NAMALWA (cell line): ENCODE measurements at places on chromosomes 5 and 9.

DNA sequence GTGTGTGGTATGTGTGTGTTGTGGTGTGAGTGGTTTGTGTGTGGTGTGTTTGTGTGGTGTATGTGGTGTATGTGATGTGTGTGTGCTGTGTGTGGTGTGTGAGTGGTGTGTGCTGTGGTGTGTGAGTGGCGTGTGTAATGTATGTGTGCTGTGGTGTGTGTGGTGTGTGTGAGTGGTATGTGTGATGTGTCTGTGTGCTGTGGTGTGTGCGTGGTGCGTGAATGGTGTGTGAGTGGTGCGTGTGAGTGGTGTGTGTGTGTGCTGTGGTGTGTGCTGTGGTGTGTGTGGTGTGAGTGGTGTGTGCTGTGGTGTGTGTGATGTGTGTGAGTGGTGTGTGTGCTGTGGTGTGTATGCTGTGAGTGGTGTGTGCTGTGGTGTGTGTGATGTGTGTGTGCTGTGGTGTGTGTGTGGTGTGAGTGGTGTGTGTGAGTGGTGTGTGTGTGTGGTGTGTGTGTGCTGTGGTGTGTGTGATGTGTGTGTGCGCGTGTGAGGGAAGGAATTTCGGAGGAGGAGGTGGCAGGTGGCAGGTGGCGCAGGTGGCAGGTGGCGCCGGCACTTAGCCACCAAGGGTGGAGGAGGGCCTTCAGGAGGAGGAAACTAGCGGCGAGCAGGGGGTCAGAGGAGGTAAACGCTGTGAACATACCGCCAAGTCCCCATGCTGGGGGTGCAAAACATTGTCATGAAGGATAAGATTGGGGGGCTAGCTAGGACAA lies 191.8 kb downstream of the MELK start:
- peak; percentile 57 for DNase-seq

DNA sequence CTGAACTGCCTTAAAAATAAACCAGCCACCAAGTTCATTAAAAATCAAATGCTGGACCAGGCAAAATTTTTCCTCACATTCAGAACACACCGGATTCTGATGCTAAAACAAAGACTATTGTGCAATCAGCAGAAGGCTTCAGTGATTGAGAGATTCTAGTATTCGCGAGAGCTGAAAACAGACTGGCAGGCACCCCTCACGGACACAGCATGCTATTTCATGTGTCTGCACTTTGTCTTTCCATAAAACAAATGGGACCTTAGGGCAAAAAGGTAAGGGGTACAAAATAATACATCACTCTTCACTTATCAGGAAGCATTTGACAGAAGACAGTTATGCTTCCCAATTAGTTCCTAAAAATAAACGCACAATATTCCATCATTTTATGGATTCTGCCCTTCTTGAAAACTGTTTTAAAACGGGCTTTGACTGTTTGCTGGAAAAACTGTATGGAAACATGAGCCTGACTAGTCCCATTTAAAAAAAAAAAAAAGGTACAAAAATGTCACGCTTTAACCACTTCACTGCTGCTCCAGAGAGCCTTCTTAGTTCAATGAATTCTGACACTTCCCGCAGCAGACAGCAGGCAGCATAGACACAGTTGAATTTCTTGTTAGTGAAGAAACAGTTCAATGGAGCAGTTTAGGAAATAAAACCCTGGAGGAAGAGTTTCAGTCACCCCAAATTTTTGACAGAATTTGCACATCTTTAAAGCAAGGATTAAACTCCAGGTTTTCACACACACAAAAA lies 99.2 kb downstream of the MED27 start:
- no peak for DNase-seq

DNA sequence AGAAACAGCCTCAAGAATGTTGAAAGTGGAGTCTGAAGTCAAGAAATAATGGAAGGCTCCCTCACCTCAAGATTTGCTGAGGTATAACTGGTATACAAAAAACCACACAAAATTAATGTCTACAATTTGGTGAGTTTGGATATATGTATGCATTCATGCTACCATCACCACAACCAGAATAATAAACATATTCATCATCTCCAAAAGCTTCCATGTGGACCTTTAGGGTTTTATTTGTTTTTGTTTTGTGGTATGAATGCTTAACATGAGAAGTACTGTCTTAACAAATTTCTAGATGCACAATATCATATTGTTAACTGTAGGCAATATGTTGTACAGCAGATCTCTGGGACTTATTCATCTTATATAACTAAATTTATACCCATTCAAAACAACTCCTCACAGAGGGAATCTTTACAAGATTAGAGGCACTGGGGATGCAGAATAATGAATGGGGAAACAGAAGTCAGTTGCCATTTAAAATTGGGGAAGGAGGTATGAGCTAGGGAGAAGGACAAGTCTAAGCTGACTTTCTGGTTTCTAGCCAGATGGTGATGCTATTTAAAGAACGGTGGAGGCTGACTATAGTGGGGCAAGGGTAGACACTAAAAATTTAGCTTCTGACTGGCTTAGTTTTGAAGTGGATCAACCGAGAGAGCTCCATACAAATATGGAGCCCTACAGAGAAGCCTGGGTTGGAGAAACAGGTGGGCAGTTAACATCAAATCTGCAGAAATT lies 213.9 kb downstream of the BNC2 start:
- no peak for DNase-seq

- DNase-seq: no peak
Observed at GRCh38 chr9:84300271-84300670, 40.3 kb downstream of the SLC28A3 start.

- DNase-seq: no peak
Observed at GRCh38 chr9:72919246-72919945, 33.5 kb downstream of the ALDH1A1 start.

GRCh38 chr5:35794684-35795375 lies 61.9 kb upstream of the IL7R start:
- DNase-seq: no peak

GRCh38 chr9:129478961-129479630 lies 141.8 kb downstream of the C9orf50 start:
- DNase-seq: no peak

GRCh38 chr5:32233696-32234447 lies 59.8 kb upstream of the GOLPH3 start:
- DNase-seq: no peak

- DNase-seq: no peak
Observed at GRCh38 chr9:116753389-116753788, 66.3 kb downstream of the TRIM32 start.

- no peak for DNase-seq
Observed at GRCh38 chr9:112526973-112527372, 40.3 kb downstream of the KIAA1958 start.

GRCh38 chr9:4143936-4144717 lies 155.7 kb downstream of the GLIS3 start:
- no peak for DNase-seq

GRCh38 chr9:91775011-91775707 lies 174.9 kb downstream of the ROR2 start:
- DNase-seq: peak; percentile 81

GRCh38 chr9:33103501-33104281 lies 27.2 kb upstream of the SMU1 start:
- DNase-seq: no peak

DNA sequence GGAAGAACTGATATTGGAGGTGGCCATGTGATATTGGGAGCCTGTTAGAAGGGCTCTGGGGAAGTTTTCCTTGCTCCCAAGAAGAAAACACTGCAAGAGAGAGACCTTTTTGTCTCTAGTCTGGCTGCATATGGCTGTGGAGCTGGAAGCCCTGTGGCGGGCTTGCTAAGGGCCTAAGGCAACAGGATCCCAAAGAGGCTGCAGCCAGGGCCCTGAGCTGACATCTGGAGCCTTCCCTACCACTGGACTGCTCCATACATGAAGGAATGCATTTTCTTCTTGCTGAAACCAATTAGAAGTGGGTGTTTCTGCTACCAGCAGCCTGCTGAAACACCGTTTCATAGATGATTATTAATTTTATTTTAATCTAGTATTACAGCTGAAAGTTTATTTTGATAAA lies 42.2 kb downstream of the GNAQ start:
- DNase-seq: no peak

GRCh38 chr9:21715408-21715807 lies 87.0 kb upstream of the MTAP start:
- no peak for DNase-seq

DNA sequence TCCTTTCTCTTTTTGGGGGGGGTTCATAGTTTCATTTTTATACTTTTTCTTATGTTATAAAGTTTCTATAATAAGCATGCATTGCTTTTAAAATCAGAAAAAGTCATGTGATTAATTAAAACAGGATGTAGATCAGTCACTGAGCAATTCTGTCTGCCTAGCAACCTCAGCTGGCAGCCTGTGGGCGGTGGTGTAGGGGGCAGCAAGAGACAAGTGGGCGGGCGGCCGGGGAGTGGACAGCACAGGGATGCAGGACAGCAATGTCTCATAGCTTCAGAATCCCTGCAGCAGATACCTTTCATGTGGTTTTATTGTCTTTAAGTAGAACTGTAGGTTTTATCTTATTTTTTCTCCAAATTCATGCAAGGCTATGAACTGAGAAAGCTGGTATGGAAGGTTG lies 101.9 kb upstream of the S1PR3 start:
- DNase-seq: no peak

GRCh38 chr9:22401671-22402070 lies 45.0 kb upstream of the DMRTA1 start:
- DNase-seq: no peak

- no peak for DNase-seq
Observed at GRCh38 chr5:33479311-33479710, 38.5 kb downstream of the TARS1 start.

- no peak for DNase-seq
Observed at GRCh38 chr5:53674121-53674520, 113.7 kb downstream of the NDUFS4 start.

GRCh38 chr5:67620424-67621397 lies 424.1 kb upstream of the CD180 start:
- no peak for DNase-seq

DNA sequence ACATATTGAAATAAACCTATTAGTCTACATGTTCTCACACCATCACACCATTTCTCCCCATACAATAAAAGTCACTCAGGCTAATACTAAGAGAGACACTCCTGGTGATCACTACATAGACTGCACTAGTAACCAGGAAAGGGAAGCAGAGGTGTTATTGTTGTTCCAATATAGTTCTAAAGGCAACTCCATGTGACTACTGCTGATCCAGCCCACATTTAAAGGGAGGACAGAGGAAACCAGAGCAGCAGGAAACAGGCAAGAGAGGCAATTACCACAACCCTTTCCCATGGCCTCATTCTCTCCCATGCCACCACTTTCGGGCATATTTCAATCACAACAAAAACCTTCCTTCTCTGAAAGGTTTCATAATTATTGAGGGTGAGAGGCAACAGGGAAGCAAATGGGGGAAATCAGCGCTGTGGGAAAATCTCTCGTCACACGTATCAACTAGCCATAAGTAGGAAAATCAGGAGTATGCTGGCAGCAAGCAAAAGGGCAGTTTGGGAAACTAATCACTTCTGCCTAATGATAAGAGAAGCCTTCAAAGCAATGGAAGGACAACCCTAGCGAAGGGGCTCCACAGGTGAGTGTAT lies 1.8 kb downstream of the UBAP2 start:
- peak; percentile 38 for DNase-seq

GRCh38 chr9:113446323-113446740 lies 17.2 kb upstream of the RGS3 start:
- DNase-seq: peak; percentile 54

DNA sequence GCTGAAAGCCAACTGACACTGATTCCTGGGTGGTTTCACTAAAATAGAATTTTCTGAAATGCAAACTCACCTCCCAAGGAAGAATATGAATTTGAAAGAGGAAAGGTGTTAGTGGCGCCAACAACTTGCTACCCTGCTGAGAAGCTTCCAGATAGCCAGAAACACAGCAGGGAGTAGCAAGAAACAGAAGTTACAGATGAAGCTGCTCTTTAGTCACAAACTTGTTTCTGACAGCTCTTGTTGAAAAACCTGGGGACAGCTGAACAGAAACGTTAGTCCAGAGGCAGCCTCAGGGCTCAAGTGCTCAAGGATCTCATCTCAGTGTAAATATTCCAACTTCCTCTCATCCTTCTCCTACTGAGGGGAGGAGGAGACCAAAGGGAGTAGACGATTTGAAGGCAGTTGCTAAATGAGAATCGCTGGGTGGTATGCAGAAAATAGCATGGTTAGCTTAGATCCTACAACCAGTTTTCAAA lies 184.1 kb downstream of the PDE4D start:
- DNase-seq: no peak

- DNase-seq: no peak
Observed at GRCh38 chr5:52757527-52757926, 30.2 kb upstream of the ITGA1 start.

DNA sequence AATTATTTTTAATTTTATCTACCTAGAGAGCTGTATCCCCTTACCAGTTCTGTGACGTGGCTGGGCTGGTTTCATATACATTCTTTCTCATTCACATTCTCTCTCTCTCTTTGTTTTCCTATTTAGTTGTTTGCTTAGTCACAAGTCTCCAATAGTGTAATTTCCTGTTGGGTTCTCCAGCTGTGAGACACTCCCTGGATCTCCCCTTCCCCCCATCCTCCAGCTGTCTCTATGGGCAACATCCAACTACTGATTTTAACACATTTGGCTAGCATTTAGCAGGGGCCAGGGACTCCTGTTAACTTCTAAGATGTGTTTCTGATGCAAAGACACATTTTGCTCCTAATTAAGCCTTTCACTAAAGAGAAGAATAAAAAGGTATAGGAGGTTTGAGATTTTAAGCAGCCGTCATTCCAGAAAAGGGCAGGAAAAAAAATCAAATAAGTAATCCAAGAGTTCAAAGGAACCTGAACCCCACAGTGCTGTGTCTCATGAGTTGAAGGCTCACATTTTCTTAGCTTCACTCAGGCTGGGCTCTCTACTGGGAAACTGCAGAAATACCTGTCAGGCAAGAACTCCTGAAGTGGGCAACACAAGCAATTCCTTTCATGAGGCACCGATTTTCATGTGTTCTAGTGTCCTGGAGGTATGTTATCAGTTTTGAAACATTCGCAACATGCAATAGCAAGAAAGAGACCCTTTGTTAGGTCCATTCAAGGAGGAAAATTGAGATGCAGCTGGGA lies 198.7 kb upstream of the C9orf72 start:
- no peak for DNase-seq

- DNase-seq: peak; percentile 74
Observed at GRCh38 chr5:139635606-139636206, 12.4 kb upstream of the CXXC5 start.

DNA sequence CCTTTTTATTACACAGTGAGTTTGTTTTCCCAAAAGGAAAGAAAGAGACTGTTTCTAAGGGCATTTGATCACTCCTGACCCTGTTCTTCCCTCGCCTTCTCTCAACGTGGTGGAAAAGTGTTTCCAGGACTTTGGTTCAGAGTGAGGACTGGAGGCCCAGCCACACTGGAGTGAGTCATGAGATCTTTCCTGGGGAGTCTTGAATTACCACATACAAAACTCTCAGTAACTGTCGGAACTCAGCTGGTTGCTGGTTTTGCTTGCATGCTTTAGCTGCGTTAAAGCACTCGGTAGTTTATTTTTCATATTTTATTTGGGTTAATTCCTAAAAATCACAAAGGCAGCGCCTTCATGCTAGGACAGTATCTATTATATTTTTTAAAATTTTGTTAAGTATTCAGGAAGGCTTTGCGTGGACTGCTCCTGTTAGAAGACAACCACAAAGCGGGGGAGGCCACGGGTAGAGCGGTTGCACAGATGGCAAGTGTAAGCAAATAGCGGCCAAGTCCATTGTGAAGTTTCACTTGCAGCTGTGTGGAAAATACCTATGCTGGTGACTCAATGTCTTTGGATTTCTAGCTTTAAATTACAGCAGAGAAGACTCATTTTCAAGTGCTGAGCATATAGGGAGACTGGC lies 77.7 kb downstream of the ARSB start:
- DNase-seq: no peak

- no peak for DNase-seq
Observed at GRCh38 chr9:108040783-108041182, 551.2 kb upstream of the KLF4 start.
